ENCODE measurements at places on chromosomes 6 and 20.

DNA sequence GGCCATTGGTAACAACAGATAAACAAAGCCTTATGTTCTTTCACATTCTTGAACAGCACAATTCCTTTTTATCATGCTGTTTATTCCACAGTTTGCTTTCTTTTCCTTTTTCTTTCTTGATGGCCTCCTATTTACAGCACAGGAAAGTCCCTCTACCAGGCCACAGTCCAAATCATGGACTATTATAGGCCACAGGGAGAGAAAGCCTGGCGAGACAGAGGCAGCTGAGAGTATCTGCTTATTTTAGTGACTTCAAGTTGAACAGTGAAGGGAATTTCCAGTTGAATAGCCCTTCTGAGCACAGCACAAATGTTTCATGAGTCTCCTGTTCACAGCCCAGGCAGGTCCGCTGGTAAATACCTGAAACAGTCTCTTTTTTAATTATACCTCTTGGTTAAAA, 263.7 kb upstream of the ARID1B start:
- no peak for DNase-seq

GRCh38 chr6:35014341-35014740, 125.3 kb downstream of the ANKS1A start:
- DNase-seq, result no peak

DNA sequence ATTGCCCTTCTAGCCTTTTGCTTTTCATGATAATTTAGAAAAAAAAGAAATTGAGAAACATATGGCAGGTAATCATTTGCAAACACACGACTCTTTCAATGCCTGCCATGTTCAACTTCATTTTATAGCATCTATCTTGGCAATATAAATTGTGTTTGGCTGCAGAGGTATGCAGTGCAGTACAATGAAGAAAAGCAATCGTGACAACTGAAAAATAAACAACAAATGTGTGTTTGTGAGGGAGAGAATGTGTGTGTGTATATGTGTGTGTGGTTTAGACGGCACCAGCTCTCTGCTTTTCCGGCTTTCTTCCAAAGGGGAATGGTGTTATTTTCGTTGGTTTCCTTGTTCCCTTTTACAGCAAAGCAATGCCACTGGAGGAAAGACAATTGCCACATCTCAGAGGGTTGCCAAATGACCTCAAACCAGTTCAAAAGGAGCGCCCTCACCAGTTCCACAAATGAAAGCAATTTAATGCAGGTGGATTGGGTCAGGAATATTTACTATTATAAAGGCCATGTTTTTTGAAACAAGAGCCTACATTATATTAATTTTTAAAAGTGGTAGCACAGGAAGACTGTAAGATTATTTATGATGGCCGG, 587.2 kb downstream of the PRKN start:
- DNase-seq, result no peak

DNA sequence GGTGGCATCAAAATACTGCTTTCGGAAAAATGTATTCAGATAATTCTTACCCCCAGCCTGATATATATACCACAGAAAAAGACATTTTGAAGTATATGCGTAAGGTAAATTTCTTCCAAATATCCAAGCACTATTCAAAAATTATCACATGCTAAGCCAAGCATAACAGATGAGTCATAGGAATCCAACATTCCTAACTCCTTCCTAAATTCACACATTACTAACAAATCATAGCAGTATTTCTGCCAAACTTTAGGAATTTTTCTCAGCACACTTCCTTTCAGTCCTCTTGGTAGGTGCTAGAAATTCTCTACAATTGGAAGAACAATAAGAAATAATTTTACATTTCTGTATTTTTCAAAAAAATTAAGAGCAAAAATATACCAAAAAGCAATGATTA, 417.5 kb downstream of the EYS start:
- no peak for DNase-seq

GRCh38 chr6:167668019-167668753, 158.5 kb upstream of the AFDN start:
- DNase-seq, result no peak

DNA sequence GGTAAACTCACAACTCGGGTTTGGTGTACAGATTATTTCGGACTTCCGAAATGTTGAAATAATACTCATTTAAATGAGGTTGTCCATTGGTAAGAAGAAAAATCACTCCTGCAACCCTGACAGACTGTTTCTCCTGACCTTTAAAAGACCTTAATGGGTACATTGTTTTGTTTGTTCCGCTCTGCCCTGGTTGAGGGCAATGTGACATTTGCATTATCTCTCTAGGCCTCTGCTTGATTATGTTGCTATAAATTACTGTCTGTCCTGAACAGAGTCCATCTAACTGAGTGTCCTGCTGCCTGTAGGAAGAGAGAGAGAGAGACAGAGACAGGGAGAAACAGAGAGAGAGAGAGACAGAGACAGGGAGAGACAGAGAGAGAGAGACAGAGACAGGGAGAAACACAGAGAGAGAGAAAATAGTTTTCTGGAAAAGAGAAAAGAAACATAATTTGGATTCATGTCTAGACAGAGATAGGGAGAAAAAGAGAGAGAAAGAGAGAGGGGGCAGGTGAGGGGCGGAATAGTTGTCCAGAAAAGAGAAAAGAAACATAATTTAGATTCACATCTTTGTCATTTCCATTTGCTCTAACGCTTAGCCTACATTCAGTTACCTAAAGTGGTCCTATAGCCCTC, 83.2 kb downstream of the SHLD1 start:
- DNase-seq, result no peak

GRCh38 chr6:170524172-170524502, 29.0 kb downstream of the PSMB1 start:
- no peak for DNase-seq

DNA sequence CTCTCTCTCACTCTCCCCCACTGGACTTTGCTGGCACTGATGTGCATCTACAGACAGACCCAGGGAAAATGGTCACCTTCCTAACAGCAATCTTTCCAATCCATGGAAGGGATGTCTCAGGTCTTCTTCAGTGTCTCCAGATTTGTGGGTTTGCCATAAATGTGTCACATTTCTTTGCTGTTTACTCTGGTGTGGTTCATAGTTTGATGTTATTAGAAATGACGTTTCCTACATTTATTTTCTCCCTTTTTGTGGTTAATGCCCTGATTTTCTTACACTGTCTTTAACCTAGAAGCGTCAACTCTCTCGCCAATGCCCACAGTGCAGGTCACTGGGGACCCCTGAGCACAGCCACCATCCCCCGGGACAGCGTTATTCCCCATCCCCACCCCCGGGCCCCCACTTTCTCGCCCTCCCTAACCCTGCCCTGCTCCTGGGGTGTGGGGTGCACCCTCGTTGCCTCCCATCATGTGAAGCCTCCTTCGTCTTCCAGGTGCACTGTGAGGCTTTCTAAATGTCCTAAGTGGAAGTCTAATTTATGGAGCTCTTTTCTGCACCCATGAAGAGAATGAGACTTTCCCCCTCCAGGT, 86.5 kb downstream of the YTHDF1 start:
- DNase-seq, result no peak

- no peak for DNase-seq
These were observed 326.6 kb downstream of the ZFAND3 start for GRCh38 chr6:38146021-38146733.

- no peak for DNase-seq
These were observed 9.8 kb downstream of the SLC17A5 start for GRCh38 chr6:73644030-73644429.

DNA sequence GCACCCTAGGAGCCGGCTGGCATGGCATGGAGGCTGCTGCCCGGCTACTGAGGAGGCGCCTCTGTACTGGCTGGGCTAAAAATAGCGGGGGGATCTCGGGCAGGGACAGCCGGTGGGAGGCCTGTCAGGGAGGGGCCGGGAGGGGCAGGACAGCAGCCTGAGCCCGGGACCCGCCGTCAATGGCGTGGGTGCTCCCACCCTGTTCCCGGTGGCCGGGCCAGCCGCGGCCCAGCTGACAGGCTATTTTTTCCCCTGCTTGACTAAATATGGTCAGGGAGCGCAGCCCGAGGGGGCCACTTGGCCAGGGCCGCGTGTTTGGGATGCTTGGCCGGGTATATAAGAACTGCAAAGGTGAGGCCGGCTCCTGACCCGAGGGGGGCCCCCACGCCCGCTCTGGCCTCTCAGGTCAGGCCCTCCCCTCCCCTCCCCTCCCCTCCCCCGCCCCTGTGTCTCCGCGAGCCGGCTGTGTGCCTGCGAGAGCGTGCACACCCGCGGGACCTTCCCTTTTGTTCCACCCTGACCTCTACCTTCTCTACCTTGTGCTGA, 74.4 kb upstream of the GATA5 start:
- DNase-seq, result no peak

- no peak for DNase-seq
These were observed 134.3 kb upstream of the AHI1 start for GRCh38 chr6:135631821-135632220.

- DNase-seq, result no peak
These were observed 6.8 kb downstream of the BNIP5 start for GRCh38 chr6:36329798-36330291.

DNA sequence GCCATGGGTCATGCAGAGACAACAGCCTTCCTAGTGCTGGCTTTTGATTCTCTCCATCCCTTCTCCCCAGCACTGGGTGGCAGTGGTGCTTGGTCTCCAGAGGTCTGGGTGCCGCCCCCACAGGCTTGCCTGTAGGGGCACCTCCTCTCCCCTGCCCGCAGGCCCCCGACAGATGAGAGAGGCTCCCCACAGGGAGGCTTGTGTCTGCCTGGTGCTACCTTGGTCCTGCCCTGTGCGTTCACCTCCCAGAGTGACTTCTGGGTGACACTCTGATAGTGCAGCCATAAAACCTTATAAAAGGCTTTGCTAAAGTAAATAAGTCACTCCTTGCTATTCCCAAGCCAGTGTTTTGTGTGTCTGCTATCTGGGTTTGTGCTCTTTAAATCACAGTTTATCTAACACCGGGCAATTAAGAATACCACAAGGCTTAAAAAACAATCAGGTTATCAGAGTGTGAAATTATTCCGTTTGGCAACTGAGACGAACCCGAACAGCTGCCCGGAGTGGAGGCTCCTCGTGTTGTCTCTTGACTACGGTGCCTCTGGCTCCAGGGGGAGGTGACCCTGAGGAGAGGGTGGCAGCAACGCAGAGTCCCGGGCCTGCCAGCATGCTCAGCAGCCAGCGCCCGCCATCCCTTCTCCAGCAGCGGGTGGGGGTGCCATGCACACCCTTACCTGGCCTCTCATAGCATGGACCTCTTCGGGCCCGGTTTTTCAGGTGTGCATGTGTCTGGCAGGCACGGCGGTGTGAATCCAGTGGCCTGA, 5.4 kb upstream of the C20orf204 start:
- no peak for DNase-seq

DNA sequence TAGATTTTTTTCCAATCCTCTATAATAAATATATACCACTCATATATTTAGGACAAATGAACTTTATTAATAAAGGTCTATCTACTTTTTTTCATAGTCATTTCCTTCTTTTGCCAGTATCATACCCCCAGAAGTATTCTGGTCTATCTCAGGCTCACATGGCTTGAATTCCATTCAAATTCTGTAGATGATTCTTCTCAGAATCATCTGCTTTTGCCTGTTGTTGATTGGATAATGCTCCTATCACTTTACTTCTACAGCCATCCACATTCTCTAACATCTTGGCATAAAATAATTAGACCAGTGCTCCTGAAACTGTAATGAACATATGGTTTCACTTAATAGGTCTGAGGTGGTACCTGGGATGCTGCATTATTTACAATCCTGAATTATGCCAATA, 121.2 kb downstream of the GFRAL start:
- DNase-seq, result no peak

GRCh38 chr20:61977419-61977786, 88.3 kb downstream of the TAF4 start:
- no peak for DNase-seq

DNA sequence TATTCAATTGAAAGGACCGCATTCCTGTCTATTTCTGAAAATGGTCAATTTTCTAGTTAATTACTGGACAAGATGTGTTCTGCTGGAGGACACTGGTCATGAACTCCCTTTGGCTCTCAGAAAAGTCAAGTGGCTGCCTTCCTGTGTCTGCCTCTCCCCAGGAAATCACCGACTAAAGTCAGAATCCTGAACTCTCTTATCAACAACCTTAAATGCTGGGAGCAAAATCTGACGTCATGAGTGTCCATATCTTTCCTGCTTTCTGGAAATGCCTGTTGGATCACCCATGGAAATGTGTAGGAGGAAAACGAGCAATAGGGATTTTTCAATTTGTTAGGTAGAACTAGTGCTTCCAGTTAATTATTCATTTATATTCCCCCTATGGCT, 53.5 kb upstream of the PLCB1 start:
- no peak for DNase-seq

DNA sequence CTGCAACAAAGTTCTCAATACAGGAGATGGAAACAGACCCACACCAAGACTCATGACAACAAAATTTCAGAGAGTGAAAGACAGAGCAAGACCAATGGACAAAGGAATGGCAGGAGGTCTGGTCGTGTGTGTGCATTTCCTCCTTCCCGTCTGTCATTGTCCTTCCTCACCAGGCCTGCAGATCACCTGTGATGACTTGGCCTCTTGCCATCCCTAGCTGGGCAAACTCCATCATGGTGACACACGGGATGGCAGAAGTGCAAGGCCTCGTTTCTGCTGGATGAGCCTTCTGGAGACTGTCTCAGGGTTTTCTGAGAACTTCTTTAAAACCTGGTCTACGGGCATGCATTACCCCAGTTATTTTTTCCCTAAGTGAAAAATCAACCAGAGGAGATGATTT, 49.2 kb downstream of the RPP21 start:
- DNase-seq, result no peak

GRCh38 chr6:36823421-36824096, 15.7 kb downstream of the CPNE5 start:
- no peak for DNase-seq

- no peak for DNase-seq
These were observed 38.7 kb downstream of the CDKAL1 start for GRCh38 chr6:20572940-20573339.

DNA sequence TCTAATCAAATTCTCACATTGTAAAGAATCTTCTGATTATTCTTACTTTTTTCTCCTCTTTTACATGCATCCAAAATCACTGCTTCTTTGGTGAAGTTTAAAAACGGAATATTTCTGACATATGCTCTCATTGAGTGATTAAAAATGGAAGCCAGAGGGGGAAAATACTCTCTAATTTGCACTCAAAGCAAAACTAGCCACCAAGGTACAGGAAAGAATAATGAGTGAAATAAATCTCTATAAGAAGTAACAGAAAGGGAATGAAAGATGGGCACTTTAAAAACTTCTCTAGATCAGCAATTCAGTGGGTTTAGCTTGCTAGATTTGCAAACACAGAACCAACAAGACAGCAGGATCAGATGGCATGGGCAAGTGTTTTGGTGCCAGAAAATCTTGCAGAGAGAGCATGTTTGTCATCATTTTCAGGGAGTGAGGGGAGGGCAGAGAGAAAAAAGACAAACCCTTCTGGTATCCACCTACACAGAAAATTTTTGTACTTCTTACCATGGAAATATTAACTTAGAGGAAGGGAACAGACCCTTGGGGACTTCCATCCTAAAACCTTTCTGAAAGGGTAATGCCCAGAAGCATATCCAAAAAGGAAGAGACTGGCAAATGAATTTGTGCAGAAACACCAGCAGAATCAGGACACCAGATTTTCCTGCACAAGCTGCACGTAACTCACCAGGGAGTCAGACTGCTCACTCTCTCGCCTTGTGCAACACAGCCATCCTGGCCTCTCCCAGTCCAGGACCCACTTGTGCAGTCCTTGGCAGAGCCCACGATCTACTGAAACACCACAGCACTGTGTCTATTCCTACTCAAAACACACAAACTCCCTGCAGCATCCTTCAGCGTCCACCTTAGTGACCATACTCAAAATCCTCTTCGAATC, 270.2 kb upstream of the PRDM1 start:
- no peak for DNase-seq

GRCh38 chr6:33828452-33828763, 24.6 kb upstream of the MLN start:
- DNase-seq, result no peak

GRCh38 chr20:10939331-10939941, 265.6 kb upstream of the JAG1 start:
- no peak for DNase-seq

- DNase-seq, result no peak
These were observed 622.6 kb upstream of the PTCHD4 start for GRCh38 chr6:48733581-48733980.
